ENCODE measurements at places on chromosomes 2 and 18.

- DNase-seq: no peak
Observed at GRCh38 chr18:46302528-46303485, 198.6 kb downstream of the HAUS1 start.

DNA sequence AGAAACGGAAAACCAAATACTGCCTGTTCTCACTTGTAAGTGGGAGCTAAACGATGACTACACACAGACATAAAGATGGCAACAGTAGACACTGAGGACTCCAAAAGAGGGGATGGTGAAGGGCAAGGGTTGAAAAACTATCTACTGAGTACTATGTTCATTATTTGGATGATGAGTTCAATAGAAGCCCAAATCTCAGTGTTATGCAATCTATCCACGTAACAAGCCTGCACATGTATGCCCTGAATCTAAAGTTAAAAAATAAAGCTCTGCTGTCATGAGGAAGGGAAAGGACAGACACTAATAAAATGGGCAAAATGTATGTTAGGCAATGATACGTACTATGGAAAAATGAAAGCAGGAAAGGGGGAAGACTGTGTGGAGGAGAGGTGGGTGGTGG lies 376.0 kb downstream of the TGIF1 start:
- DNase-seq: no peak

GRCh38 chr18:4211111-4211837 lies 243.8 kb downstream of the DLGAP1 start:
- DNase-seq: no peak

DNA sequence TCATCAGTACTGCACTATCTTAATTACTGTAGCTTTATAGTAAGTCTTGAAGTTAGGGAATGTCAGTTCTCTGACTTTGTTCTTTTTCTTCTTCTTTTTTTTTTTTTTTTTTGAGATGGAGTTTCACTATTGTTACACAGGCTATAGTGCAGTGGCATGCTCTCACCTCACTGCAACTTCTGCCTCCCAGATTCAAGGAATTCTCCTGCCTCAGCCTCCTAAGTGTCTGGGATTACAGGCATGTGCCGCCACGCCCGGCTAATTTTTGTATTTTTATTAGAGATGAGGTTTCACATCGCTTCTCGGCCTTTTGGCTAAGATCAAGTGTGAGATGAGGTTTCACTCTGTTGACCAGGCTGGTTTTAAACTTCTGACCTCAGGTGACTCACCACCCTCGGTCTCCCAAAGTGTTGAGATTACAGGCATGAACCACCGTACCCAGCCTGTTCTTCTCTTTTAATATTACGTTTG lies 41.9 kb upstream of the TANC1 start:
- no peak for DNase-seq

- DNase-seq: peak; percentile 64
Observed at GRCh38 chr2:10814571-10815331, 2.2 kb upstream of the PDIA6 start.

- DNase-seq: no peak
Observed at GRCh38 chr2:134319596-134320254, 65.9 kb downstream of the MGAT5 start.

DNA sequence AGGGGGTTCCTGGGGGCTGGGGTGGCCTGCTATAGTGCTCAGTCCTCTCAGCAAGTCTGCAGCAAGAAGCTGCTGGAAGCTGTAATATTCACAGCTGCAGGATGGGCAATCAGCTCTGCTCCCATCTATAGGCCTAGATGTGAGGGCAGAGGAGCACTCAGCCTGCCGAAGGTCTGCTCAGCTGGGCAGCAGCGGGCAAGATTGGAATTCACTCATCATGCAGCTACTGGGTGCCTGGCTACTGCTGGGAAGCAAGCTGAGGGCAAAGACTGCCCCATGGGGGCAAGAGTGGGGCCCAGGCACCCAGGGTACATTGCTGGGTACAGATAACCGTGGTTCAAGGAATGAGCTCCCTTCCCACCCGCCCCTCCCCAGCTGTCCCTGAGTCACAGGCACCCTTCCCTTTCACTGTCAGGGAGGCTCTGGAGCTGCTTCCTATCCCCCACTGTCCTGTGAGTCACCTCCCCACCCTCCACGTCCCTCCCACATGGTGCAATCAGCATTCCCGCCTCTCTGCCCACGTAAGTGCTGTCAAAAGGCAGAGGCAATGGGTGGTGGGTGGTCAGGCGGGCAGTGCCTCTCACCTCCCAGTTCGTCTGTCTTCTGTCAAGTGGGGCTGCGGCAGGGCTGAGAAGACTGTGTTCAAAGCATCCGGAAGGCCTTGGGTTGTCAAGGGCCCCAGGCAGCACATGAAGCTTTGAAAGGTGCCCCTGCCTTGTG lies 169.2 kb downstream of the TRIM43 start:
- DNase-seq: no peak

- DNase-seq: no peak
Observed at GRCh38 chr2:31263636-31264190, 29.8 kb downstream of the EHD3 start.

DNA sequence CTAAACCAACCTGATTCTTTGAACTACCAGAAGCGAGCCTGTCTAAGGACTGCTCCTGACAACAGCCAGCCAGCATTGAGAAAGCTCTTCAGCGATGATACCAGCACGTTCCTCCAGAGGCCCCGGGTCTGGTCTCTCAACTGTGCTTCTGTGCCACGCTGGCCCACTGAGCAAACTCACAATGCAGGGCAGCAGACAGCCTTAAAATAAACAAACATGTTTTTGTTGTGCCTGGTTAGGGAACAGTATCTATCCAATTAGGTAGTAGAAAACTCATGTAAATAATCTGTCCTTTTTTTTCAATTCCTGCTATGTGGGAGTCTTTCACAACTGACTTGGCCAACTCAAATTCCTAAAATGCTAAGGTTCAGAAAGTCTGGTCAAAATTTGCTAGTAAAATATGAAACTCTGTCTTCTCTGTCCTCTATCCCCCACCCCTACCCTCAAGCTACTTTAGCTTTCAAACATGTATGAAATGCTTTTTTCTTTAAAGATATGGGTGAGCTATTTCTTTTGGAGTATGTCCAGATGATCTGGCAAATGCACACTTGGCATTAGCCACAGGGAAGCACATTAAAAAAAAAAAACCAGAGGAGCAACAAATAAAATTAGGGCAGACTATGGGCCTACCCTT lies 21.4 kb upstream of the EML4 start:
- DNase-seq: no peak

- DNase-seq: no peak
Observed at GRCh38 chr2:11174222-11174621, 19.0 kb downstream of the SLC66A3 start.

DNA sequence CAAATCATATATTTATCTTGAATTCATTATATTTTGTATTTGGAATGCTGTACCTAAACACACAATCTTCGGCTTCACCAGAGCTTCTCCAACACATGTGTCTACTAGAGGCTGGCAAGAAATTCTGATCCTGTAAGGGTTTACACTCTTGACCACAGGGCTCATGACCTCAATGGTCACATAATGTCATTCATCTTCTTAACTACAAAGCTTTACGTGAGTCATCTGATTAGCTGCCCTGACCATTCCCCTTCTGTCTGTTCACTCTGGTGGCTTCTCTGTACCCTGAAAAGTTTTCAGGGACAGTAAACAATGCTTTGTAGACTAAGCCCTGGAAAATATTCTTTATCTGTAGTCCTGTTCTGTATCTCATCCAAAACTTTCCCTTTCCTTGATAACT lies 423.9 kb downstream of the CMPK2 start:
- DNase-seq: no peak

DNA sequence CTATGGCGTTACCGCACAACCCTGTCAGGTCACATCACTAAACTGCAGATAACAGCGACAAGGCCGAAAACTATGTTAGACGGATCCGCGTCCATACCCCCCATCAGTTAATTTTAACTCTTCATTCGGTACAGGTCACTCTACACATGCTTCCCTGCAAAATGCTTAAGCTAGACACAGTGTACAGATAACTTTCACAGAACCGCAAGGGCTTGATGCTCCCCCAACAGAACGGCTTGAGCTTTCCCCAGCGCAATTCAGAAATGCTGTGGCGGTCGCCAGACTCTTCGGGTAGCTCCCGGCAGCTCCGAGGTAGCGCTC lies 283 bp upstream of the RBBP8 start:
- no peak for DNase-seq

DNA sequence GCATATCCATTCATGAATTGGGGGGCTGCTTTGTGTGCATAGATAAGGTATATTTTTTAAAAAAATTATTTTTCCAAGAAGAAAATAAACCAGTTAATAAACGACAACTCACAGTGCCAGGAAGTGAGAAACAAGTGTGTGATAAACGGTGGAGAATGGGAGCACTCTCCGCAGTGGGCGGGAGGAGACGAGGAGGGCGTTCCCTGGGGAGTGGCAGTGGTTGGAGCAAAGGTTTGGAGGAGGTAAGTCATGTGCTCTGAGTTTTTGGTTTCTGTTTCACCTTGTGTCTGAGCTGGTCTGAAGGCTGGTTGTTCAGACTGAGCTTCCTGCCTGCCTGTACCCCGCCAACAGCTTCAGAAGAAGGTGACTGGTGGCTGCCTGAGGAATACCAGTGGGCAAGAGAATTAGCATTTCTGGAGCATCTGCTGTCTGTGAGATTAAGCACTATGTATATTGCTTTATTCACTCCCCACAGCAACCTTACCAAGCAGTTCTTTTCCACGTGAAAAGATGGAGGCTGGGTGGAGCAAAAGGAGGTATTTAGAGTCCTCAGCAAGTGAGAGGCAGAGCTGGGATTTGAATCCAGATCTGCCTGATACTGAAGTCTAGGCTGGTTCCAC lies 27.0 kb upstream of the CASP8 start:
- no peak for DNase-seq

DNA sequence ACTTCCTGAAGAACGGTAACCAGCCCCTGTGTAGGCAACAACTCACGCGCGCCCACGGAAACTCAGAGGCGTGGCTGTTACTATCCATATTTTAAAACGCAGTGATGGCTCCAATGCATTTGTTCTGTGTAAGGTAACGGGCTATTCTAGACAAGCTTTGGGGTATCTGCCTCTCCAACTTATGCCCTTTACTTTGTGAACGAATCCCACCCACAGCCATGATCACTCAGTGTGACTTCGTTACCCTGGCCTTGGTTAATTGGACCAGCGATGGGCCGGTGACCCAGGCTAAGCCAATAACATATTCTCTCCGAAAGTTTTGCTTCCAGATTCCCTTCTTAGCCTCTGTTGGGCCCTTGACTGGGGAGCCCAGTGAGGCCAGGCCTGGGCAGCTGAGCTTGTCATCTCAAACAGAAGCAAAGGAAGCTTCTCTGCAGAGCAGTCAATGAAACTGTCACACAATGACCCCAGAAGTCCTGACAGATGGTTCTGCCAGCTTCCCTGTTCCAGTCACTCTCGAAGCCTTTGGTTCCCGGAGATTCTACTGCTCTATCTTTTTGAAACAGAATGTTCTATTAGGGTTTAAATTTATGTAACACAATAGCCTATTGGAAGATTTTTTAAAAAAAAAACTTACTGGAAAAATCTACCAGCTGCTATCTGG lies 30.7 kb upstream of the ROCK2 start:
- DNase-seq: no peak

GRCh38 chr2:119764832-119765231 lies 5.1 kb downstream of the PTPN4 start:
- DNase-seq: no peak

- DNase-seq: peak; percentile 12
Observed at GRCh38 chr2:203143391-203143790, 95.4 kb upstream of the CYP20A1 start.

DNA sequence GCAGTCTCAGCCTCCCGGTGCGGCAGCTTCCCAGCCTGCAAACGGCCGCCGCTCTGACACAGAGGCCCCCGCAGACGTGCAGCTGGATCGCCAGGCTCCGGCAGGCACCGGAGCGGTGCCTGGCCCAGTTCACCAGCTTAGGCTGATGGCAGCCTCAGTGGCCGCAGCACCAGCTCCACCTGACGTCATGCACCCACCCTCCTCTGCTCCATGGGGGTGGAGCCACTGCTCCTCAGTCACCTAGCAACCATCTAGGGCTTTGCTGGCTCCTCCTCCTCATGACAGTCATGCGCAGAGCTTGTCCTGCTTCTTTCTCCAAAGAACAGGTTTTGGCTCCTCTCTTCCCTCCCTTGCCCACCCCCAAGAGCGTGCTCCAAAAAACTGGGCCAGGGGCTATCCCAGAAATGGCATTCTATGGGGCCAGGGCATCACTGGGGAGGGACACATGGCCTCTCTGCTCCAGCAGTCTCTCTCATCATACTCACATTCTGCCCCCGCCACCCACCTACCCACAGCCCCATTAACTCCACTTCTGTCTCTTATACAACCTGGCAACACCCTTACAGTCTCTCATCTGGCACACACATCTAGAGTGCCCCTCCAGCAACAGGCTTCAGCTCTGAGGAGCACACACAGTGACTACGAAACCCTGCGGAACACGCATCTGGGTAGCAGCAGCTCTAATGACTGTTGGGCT lies 5.5 kb downstream of the DCTN1 start:
- peak; percentile 88 for DNase-seq

DNA sequence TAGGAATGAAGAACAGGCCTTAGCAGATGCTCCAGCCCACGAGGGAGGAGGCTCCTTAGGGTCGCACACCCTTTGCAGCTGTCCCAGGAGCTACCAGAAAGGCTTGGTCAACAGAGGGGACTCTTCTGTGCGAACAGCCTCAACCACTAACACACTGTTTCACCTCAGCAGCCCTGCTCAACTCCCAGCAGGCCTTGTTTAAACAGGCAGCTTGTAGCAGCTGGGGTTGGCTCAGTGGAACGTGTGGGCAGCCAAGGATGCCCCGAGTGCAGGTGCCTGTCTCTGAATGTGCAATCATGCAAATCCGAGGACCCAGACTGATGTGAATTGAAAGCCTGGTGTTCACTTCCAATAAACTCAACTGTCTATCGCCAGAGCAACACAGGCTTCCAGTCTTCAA lies 88.7 kb upstream of the CXCR4 start:
- DNase-seq: no peak

- DNase-seq: no peak
Observed at GRCh38 chr2:207993151-207993763, 32.1 kb downstream of the PLEKHM3 start.

- no peak for DNase-seq
Observed at GRCh38 chr18:32174719-32175118, 15.1 kb upstream of the MEP1B start.

- DNase-seq: no peak
Observed at GRCh38 chr2:37500031-37500430, 155.6 kb downstream of the QPCT start.

DNA sequence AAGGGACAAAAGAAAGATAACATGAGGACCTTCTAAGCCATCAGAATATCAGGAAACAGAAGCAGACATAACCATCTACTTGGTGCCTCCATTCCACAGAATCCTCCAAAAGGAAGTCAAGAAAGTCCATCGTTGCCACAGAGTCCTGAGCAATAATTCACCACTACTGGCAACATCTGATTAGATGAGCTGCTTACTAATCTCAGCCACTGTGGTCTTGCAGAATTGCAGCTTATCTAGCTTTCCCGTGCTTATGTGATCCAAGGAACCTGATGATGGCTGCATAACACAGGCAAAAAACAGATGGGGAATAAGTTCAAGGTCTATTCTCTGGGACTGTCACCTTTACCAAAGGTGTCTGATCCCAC lies 278.5 kb downstream of the AFF3 start:
- DNase-seq: no peak

DNA sequence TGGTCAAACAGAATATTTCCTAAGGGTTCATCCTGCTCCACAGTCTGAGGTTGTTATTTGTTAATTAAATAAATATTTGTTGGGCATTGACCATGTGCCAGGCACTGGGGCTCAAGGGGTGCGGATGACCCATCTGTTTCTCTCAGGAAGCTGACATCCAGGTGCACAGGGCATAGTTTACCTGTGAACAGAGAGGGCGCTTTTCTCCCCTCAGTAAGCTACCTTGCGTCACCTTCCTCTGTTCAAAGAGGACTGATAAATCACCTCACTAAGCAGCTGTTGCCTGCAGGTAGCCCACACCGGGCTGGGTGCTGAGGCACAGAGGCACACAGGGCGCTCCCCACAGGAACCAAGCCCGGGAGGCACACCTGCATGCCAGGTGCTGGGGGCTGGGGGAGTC lies 41.6 kb downstream of the SH3RF3 start:
- DNase-seq: no peak

Data from SK-N-DZ (cell line).